ENCODE measurements at places on chromosomes 4 and X.
A peak's percentile ranks its signal among the peaks of the same experiment; 100 is the strongest.

DNA sequence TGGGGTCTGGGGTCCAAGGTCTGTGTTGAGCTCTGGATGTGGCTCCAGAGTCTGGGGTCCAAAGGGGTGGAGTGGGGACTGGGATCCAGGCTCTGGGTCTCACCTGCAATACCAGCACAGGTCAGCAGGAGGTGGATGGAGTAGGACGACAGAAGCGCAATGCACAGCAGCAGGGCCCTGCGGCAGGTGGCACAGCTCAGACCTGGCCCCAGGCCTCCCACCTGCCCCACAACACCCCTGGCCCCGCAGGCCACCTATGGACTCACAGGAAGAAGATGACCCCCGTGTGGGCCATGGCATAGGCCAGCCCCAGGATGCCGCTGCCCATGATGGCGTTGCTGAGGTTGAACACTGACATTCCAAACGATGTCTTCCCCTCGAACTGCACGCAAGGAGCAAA, 3.4 kb downstream of the SLC38A5 start:
- no peak for DNase-seq

GRCh38 chr4:174317531-174317930, 33.8 kb downstream of the CEP44 start:
- no peak for DNase-seq

DNA sequence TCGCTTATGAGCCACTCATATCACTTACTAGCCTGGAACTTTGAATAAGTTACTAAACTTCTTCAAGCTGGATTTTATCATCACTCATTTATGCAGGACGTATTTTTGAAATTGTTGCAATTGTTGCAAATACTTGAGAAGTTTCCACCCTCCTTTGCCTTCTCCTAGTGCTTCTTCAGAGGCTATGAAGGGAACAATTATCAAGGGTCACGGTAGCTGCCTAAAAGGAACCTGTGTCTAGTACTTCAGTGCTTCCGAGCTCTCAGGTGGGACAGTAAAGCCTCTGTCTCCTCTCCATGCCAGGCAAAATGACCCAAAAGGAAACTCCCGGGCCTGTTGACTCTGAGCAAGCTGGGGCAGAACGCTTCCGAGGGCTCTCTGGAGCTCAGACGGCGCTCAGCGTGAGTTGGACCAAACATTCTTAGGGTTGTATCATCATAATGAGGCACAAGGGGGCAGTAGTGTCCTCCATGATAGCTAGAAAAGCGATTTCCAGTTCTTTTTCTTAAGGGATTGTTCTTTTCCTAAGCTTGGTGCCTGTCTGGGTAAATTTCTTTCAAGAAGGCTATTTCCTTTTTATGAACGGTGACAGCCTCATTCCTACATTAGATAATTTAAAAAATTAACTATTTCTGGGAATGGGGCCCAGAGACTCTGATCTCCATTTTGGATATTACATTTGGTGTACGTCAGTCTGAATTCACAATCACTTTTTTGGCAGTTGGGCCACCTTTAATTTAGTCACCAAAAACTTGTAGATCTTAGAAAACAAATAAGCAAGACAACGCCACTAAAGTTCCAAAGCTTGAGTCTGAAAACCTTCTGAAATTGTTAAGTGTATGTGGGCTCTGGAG, 73.1 kb downstream of the PACRGL start:
- peak; percentile 20 for DNase-seq

GRCh38 chr4:13912436-13912925, 285.0 kb upstream of the BOD1L1 start:
- DNase-seq, result no peak

- DNase-seq, result no peak
These were observed 581.3 kb upstream of the TENM3 start for GRCh38 chr4:181661923-181662322.

GRCh38 chr4:185654311-185654710, 119.0 kb upstream of the PDLIM3 start:
- no peak for DNase-seq

- no peak for DNase-seq
These were observed 126.4 kb downstream of the SH3KBP1 start for GRCh38 chrX:19760841-19761512.
